ENCODE measurements at places on chromosomes 16 and 17.

GRCh38 chr16:13291591-13292333, 390.4 kb downstream of the SHISA9 start:
- no peak for DNase-seq

- DNase-seq: no peak
Measured at GRCh38 chr16:82900559-82900958, 273.8 kb downstream of the CDH13 start.

- DNase-seq: no peak
Measured at GRCh38 chr16:66605177-66605978, 874 bp downstream of the CMTM3 start.

DNA sequence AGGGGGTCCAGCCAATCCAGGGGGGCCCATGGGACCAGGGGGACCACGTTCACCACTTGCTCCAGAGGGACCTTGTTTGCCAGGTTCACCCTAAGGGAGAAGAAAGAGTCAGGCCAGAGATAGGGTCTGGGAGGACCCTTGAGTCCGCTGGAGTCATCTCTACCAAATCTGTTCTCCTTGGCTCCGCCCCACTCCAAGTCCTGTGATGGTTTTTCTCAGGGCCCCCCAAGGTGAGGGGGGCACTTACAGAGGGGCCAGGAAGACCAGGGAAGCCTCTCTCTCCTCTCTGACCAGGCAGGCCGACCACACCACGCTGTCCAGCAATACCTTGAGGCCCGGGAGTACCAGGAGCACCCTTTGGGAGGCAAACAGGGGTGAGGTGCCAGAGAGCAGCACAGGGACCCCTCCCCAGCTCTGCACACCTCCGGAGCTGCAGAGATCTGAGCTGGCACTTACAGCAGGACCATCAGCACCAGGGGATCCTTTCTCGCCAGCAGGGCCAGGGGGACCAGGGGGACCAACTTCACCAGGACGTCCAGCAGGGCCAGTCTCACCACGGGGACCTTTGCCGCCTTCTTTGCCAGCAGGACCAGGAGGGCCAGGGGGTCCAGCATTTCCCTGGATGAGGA, 12.4 kb downstream of the COL1A1 start:
- no peak for DNase-seq

GRCh38 chr16:2150418-2151187, 2.2 kb downstream of the RAB26 start:
- DNase-seq: no peak

DNA sequence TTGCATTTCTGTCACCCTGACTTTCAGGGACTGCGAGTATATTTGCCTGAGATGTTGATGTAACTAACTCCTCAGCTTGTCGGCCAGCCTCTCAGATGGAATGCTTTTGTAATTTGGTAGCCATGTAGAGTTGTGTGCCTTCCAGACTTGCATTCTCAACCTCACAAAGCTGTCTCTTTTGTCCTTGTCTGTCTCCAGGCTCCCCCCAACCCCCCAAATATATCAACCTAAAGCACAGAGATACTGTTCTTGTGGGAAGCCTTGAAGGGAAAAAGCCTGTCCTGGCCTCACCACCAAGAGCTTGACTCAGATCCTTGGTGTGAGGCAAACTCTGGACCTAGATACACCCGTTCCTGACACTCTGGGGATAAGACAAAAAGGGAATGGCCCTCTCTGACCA, 18.4 kb downstream of the SAP30BP start:
- DNase-seq: no peak

GRCh38 chr17:81039096-81039495, 4.1 kb downstream of the BAIAP2 start:
- DNase-seq: no peak

- no peak for DNase-seq
Measured at GRCh38 chr17:51045621-51046020, 75.0 kb downstream of the SPAG9 start.

Data from activated T-cell treated with anti-CD3 and anti-CD28 coated beads for 24 hours (primary cell).